ENCODE measurements at places on chromosomes 12 and 14. TPM values are rescaled to one million over a fixed set of nuclear protein-coding genes. Genes with fewer than 3 reads are reported as not detected.

P2RX7 gene
- 4.7 TPM for total RNA-seq

TAS2R50 gene
- total RNA-seq = 2.0 TPM

LBHD2 gene
- 3.1 TPM for total RNA-seq

ADAMTS20 gene
- not detected for total RNA-seq

CCDC196 gene
- total RNA-seq = not detected

MYH6 gene
- not detected for total RNA-seq

CD4 gene
- 31.3 TPM for total RNA-seq

TEX52 gene
- total RNA-seq = not detected

DNA sequence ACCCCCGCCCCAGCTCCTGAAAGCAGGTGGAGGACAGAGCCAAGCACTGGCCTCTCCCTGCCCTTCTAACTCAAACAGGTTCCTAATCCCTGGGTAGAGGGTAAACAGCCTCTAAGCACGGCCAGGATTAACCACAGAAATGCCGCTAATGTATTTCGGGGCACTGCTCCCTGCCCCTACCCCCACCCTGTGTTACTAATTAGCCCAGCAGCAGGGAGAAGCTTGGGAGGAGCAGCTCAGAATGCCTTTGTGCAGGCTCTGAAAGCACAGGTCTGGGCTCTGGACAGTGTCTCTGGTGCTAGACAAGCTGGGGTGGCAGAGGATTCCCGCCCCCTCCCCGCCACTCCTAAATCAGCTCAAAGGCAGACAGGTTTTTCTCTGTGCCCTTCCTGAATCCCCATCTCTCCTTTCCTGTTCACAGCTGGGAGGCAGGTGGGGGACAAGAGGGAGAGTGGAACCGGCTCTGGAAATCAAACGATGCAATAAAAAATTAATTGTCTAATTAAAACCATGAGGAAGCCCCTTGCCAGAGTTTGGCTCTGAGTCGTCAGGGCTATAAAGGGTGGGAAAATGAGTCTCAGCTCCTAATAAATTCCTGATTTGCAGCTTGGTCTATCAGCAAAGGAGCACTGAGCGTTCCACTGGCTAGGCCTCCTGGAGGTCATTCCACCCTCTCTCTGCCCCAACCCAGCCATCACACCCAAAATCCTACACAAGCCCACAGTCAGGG lies 53.0 kb downstream of the SMUG1 start:
- no peak for DNase-seq

DNA sequence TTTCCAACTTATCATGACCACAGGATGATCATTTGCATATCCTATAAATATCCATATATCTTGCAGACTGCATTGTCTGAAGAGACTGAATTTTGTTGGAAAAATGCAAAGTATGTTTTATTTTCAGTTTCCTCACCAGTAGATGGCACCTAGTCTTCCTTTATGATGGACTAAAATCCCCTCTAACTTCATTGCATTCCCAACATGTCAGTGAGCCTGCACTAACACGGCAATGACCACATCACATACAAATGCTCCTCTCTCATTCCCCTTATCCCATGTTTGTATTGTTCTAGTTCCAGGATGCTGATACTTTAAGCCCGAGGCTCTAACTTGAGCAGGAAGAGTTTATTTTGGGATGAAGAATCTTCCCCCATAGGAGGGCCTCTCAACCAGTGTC lies 24.7 kb upstream of the MYBPC1 start:
- DNase-seq = no peak

DNA sequence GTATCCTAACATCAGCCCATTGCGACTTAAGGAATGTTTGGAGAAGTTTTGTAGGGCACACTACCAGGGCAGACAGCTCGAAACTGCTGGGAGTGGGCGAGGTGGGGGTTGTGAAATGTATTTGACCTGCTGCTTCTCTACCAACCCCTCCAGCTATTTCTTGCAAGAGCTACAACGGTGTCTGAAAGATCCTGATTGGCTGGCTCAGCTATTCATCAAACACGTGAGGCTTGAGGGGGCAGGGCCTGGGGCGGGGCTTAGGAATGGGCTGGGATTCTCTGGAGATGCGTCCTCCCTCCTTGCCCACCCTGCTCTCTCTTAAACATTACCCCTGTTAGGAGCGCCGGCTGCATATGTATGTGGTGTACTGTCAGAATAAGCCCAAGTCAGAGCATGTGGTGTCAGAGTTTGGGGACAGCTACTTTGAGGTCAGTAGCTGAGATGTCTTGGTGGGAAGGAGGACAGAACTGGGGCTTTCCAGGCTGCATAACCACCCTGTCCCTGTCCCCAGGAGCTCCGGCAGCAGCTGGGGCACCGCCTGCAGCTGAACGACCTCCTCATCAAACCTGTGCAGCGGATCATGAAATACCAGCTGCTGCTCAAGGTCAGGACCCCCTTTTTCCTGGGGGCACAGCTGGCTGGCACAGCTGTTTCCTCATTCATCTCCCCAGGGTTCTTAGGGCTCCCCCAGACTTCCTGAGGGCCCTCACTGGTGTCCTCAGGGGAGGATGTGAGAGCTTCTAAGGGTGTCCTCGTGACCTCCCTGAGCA lies 3.1 kb downstream of the ARHGEF25 start:
- peak; percentile 87 for DNase-seq

DNA sequence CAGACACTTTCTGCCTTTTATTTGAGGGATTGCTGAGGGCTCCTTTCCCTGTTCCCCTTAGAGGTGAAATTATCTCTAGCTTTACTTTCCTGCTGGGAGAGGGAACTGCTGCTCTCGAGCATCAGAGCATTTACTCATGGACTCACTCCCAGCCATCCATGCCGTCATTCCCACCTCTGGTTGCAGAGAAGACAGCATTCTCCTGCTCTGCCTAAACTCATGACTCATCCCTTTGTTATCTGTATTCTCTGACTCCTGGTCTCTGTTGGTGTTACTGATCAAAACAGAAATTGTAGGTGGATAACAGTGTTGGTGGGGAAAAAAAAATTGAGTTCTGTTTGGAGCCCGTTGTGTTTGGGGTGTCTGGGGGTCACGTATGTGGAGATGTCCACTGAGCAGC lies 159.3 kb downstream of the TTC8 start:
- DNase-seq = no peak

DNA sequence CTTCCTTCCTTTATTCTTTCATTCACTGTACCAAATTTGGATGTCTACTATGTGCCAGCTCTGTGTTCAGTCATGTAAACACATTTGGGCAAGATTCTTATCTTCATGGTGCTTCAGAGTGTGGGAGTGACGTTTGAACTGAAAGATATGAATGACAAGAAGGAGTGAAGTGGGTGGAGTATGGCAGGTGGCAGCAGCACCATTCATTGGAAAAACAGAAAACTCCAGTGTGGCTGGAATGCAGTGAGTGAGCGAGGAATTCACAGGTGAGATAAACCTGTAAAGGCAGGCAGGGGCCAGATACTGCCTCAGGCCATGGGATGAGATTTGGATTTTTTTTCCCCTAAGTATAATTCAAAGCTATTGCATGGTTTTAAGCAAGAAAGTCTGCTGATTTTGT lies 140.7 kb upstream of the CCDC198 start:
- DNase-seq = no peak

GRCh38 chr12:42362647-42363260 lies 36.8 kb downstream of the PPHLN1 start:
- DNase-seq = no peak

DNA sequence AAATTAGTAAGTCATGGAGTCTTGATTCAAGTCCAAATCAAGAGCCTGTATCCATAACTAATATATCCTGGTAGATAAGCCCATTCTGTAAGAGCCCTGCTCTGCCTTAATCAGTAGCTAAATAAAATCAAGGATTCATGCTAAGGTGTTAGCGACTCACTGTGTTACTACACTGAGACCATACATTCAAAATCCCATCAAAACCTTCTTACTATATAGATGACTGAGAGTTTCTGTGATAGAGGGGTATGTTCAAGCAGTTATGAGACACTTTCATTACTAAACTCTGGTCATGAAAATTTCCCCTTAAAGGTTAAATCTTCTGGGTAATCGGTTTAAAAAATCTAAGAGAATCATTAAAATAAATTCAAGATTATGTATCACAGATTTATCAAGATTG lies 78.5 kb downstream of the MDGA2 start:
- DNase-seq = no peak

GRCh38 chr12:118219106-118219505 lies 83.2 kb downstream of the PEBP1 start:
- no peak for DNase-seq

DNA sequence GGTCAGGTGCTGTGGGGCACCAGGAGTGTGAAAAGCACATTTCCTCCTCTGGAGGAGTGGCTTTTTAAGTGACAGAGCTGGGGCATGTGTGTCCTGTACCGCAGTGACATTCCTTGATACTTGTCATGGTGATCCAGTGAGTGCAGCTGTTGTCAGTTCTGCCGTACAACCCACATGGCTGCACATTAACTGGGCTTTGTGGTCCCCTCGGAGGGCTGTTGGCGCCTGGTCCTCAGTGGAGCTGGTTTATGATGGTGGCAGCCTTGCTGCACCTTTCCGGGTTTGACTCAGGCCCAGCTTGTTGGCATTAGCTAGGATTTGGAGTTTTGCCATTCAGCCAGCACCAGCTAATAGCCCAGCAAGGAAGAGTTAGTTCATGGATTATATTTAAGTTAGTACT lies 77.0 kb downstream of the SLC25A47 start:
- DNase-seq = peak; percentile 51

- DNase-seq = no peak
Observed at GRCh38 chr12:79927772-79928474, 7.0 kb downstream of the PPP1R12A start.

GRCh38 chr14:71591231-71591630 lies 341.0 kb upstream of the RGS6 start:
- DNase-seq = no peak

- no peak for DNase-seq
Observed at GRCh38 chr14:75724414-75725204, 63.6 kb downstream of the TTLL5 start.

- no peak for DNase-seq
Observed at GRCh38 chr12:131195796-131196195, 242.1 kb downstream of the ADGRD1 start.

DNA sequence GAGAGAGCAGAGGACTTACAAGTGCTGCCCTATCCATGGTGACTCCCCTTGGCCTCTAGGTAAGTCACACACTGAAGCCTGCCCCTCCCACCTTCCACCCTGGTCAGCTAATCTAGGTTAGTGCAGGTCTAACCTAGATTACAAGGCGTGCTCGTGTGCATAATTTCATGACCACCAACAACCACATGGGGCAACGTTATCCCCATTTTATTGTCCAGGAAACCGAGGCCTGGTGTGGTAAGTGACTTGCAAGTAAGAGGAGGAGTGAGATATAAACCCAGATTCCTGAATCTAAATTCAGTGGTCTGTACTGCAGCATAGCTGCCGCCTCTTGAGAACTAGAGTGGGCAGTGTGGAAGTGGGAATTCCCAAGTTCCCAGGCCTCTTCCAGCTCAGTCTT lies 171.1 kb downstream of the DAD1 start:
- no peak for DNase-seq

GRCh38 chr12:57429473-57430111 lies 1.3 kb downstream of the R3HDM2 start:
- DNase-seq = peak; percentile 20

DNA sequence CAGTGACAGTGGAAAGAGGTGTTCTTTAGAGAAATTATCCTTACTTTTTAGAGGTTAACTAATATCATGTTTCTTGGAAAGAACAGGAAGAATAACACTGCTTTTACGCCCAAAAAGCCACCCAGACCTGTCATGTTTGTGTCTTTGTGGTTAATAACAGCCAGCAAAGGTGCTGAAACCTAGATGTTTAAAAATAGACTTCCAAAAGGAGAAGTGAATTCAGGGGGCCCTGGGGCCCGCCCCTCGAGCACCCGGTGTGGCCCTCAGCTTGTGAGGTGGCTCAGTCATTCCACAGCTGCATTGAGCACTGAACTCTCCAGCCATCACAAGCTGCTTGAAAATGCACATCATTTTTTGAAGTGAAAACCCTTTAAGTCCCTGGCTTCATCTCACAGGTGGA lies 20.8 kb upstream of the AMN start:
- no peak for DNase-seq

DNA sequence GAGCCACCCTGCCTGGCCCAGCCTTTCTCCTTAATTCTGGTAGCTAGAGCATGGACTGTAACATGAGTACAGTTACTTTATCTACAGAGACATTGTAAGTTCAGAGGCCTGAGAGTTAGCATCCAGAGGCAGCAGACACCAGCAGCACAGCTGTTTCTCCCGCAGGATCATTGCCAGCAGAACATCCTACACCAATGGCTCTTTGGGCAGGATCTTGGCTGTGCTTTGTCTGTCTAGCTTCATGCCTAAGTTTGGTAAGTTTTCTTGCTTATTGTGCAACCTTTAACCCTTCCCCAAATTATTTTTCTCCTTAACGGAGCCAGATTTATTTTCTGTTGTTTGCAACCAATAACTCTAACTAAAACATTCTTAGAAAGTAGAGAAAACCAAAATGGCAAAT lies 21.6 kb downstream of the C12orf71 start:
- no peak for DNase-seq

DNA sequence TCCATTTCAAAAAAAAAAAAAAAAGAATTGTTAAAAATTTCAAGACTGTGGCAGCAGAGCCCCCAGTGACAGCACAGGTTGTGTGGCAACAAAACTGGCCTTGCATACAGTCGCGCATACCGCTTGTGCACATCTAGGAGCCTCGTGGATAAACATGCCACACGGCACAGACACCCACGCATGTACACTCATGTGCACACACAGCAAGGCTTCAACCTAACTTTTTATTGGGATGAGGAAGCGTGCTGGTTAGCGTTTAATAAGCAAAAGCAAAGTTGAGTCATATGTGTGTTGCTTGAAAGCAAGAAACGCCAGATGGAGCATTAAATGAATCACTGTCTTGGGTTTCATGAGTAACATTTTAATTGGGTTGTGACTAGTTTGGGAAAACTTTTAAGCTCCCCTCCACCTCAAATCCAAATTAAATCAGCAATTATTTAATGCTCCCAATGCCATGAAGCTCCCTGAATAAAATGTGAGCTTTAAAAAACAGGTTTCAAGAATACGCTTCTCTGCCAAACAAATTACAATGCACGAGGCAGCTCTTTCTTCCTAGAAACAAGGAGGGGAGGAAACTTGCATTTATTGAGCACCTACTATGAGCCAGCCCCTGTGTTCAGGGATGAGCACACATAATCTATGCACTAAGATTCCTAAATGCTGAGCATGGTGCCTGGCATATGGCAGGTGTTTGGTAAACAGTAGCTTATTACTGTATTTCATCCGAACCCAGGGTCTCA lies 35.7 kb upstream of the EML1 start:
- DNase-seq = no peak

All from mesenteric fat pad (tissue), 1 donor.